ENCODE measurements at places on chromosomes 1 and 21.

- no peak for DNase-seq
These were observed 781 bp downstream of the PROX1 start for GRCh38 chr1:213988507-213989001.

DNA sequence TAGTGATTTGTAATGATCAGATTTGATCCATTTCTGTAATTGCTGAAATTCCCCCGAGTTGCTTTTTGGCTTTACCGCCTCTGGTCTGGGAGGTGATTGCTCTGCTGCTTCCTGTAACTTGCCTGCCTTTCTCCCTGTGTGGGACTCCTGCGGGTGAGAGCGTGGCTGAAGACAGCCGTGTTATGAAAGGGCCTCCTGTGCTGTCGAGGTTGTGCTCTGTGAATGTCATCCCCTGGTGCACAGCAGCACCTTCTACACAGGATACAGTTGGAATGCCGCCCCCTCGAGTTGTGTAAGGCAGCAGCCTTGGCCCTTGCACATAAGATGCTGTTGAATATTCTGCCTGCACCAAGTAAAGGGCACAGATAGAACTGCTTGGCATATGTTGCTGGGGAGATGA lies 5.9 kb downstream of the SOD1 start:
- no peak for DNase-seq

DNA sequence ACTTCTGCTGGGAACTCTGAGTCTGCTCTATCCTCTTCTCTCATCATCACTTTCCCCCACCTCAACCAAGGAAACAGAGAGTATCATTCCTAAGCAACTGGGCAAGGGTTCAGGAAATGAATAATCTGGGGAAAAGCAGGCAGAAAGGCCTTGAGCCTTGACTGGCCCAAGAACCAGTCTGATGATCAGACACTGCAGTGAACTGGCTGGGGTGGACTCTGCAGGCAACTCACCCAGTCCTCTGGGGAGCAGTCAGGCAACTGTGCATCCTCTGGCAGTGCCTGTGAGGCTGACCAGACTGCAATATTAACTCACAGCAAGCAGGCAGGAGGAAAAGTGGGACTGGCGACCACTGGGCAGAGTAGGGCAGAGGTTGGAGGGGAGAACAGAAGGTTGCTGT lies 991 bp downstream of the ANKRD35 start:
- DNase-seq = no peak

DNA sequence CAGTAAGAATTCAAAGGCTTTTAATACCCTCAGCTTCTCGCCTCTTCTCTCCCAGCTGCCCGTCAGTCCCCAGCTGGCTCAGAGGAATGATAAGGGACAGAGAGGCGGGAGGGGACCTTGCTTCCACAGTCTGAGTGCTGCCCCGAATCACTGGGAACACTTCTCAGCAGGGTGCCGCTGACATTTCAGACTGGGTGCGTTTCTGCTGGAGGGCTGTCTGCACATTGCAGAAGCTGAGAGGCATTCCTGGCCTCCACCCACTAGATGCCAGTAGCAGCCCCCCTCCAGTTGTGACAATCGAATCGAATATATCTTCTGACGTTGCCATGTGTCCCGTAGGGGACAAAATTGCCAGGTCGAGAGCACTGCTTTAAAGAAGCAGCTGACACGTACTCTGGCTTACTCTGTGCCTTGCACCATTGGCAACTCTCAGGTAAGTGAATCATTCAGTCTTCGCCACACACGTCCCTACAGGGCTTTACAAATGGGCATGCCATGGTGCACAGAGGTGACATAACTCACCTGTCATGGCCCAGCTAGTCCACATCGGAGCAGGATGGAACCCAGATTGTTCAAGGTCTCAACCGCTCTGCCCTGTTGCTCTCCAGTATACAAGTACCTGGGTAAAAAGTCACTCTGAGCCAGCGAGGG lies 23.9 kb downstream of the CTNNBIP1 start:
- DNase-seq = no peak

GRCh38 chr1:200624679-200625335 lies 4.3 kb upstream of the KIF14 start:
- no peak for DNase-seq

- no peak for DNase-seq
These were observed 52.7 kb downstream of the DHRS3 start for GRCh38 chr1:12565094-12565965.

DNA sequence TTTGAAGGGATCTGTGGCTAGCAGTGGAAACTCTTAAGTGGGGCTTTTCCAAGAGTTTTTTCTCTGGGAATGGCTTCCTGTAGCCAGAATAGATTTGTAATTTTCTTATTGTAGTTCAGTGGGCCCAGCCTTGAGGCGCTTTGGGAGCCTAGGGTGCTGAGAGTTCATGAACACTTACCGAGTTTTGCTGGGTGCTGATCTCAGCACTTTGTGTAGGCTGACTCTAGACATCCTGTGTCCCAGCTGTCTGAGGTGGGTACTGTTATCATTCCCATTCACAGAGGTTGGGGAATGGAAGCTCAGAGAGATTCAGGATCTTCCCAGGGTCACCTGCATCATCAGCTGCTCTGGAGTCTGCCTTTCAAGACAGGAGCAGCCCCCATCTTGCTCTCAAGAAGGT lies 7.0 kb downstream of the PPFIA4 start:
- no peak for DNase-seq

GRCh38 chr1:205248793-205249601 lies 21.3 kb downstream of the TMCC2 start:
- DNase-seq = no peak

GRCh38 chr1:212699104-212699624 lies 476 bp downstream of the BATF3 start:
- DNase-seq = peak; percentile 74

DNA sequence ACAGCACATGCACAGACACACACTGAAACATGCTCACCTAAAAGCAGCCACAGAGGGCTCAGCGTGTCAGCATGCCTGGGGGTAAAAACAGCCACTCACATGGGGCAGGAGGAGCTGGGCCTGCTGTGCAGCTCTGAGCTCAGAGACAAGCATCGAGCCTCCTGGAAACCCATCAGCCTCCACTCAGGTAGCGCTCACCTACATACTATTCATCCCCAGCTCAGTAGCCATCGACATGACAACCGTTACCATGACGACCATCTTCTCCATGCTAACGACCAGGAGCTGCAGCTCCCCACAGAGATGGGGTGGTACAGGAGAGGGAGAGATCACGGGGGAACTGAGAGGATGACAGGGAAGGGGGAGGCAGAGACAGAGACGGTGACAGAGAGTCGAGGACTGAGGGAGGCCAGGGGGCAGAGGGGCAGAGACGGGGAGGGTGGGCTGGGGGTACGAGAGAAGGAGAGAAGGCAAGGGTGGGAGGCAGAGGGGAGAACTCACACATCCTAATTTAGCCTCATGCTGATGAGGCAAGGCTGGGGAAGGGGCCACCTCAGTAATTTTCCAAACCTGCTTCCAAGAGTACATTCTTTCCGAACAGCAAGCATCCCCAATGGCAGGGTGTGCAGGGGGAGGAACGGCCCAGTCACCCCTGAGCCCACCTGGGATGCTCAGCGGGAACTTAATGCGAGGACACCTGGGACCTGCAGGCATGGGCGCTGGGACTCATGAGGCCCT lies 28.4 kb downstream of the SDC3 start:
- DNase-seq = no peak

GRCh38 chr21:44551340-44551961 lies at the start of gene KRTAP10-2:
Gene KRTAP10-2, minus strand, starts transcription at chr21:44551505. Its CDS starts 47 bp downstream, at chr21:44551458.
- peak; percentile 11 for DNase-seq

DNA sequence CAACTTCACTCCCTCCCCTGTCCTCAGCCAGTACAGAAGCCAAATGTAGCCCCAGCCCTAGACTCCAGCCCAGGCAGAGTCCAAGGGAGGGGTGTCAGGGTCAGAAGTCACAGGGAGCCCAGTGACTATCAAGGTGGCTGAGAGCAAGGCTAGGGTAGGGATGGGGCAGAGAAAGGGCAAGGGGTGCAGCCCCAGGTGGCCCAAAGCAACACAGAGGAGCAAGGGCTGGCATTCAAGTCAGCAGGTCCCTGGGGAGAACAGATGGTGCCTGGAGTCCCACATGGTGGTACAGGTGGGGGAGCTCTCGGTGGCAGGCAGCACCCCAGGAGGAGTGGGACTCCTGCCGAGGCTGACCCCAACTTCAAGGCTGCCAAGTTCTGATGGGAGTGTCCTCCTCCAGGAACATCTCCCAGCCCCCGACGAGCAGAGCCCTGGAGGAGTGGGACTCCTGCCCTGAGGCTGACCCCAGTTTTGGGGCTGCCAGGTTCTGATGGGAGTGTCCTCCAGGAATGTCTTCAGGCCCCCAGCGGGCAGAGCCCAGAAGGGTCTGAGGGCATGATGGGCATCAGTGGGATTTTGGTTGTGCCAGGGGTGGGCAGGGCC lies 3.7 kb upstream of the DVL1 start:
- no peak for DNase-seq

DNA sequence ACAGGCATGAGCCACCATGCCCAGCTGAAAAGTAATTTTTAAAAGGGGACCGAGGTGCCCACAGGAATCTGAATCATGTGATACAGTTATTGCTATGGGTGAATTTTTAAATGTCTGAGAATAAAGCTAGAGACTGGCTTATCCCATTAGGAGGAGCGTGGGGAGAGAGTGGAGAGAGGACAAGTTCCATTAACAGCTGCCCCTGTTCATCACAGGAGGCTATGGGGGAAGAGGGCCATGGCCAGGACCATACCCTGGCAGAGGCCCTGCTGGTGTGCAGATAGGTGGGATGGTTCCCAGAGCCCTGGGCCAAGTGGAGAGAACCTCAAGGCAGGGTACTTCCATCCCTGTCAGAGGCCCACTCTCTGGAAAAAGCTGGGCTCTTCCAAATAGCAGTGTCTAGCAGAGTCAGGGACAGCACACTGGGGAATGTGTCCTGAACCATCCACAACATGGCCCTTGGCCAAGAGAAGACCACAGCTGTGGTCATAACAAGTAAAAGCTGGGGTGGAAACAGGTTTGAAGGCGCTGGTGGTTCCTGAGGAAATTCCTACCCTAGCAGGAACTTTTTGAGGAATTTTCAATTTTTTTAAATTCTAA lies 13.7 kb upstream of the ZNF691 start:
- DNase-seq = no peak

DNA sequence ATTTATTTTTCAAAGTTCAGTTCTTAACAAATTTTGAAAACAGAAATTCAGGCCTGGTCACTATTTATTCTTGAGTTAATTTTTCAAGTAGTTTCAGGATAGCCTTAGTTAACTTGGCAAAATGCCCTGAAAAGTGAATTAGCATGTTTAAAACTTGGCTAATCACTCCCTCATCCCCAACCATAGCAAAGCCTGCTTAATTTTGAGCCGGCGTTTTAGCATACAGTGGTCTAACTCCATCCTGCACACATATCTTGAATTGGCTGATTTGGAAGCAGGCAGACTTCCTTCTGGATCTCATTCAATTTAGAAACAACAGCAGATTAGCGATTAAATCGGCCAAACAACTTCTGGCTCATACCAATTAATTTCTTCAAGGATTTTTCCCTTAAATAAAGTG lies 439.2 kb downstream of the PTBP2 start:
- no peak for DNase-seq

GRCh38 chr1:184163674-184164465 lies 112.3 kb downstream of the TSEN15 start:
- no peak for DNase-seq

DNA sequence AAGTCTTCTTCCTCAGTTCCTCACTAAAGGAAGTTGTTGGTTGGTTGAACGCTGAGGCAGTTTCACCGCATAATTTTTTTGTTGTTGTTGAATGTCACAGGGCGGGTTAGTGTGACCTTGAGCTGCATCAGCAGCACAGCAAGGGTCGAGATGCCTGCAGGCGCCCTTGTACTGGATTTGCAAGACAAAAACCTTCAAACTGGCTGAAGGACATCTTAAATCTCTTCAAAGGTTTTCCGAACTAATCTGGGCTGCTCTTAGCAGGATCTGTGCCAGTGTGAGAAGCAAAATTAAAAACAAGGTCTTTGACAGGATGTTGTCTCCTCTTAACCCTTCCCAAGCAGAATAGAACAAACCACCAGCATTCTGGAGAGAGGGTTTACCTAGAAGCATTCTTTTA lies 59.4 kb downstream of the NRIP1 start:
- no peak for DNase-seq

- no peak for DNase-seq
These were observed 46.8 kb downstream of the ELAVL4 start for GRCh38 chr1:50155541-50155940.

DNA sequence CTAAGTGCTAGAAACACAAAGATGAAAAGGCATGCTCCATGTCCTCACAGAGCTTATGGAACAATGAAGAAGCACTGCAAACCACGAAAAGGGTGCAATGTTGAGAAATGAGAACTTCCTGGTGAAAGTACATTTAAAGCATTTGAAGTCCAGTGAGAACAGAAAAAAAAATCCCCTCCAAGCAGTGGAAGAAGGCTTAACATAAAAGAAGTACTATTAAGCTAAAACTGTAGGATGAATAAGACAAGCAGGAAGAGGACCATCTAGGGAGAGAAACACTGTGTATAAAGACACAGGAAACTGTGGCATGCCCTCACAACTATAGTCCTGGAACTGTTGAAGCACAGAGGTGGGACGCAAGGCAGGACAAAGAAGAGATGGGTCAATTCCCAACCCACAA lies 10.0 kb downstream of the TP53BP2 start:
- no peak for DNase-seq

DNA sequence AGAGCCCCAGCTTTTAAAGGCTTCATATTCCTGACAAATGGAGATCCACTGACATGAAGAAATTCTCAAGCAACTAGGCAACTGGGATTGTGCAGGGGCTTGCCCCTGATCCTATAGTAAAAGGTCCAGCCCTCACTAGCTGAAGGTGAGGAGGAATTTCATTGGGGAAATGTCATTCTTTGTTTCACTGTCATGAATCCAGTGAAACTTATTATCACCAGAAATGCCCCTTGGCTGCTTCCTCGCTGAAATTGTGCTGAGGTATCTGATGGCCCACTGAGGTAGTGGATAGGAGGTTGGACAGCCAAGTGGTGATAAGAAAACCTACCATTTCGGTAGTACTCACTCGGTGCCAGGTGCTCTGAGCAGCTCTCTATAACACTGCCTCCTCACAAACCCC lies 36.2 kb downstream of the CCN1 start:
- no peak for DNase-seq

DNA sequence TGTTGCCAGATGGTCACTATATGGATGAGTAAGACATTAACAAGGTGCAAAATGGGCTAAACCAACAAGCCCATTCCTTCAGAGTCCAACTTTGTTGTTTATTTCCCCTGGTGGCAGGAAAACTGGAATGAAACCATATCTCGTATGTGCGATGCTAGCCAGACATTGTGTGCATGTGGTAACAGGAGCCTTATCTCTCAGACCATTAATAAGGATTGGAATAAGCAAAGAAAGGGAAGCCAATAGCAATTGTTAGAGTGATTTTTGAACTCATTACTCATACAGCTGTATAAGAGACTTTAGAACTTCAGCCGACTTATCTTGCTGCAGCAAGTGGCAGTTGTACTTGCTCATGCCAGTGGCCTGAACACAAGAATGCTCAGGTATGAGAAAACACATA lies 30.0 kb upstream of the HMCN1 start:
- no peak for DNase-seq

DNA sequence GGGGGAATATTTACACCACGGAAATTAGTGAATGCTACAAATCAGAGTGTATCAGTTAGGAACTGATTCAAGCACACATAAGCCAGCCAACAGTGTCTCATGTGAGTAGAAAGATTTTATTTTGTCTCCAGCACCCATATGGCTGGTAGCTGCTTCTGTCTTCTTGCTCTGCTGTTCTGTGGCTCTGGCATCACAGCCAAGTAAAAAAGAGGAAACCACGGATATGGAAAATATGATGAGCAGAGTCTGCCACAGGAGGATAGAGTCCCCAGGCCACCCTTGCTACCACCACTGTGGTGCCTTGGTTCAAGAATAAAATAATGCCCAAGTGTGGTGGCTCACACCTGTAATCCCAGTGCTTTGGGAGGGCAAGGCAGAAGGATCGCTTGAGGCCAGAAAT lies 53.6 kb upstream of the SPOCD1 start:
- no peak for DNase-seq

GRCh38 chr1:52296345-52296744 lies 69.7 kb downstream of the CC2D1B start:
- DNase-seq = no peak
